CD4-positive, alpha-beta T cell treated with Interleukin-2 at 100 ng/mL for 4 hours (primary cell): ENCODE measurements at places on chromosomes 5 and 9.

GRCh38 chr9:95497772-95498171 is 19.0 kb downstream of the PTCH1 start:
- DNase-seq: no peak

- peak; percentile 47 for DNase-seq
These were observed 57.4 kb downstream of the SEMA4D start for GRCh38 chr9:89440548-89440947.

GRCh38 chr9:78590068-78590467 is 293.1 kb downstream of the PSAT1 start:
- no peak for DNase-seq

GRCh38 chr9:122402874-122403273 is 32.0 kb downstream of the PTGS1 start:
- no peak for DNase-seq

- DNase-seq: no peak
These were observed 25.4 kb upstream of the MYOT start for GRCh38 chr5:137842296-137842695.

DNA sequence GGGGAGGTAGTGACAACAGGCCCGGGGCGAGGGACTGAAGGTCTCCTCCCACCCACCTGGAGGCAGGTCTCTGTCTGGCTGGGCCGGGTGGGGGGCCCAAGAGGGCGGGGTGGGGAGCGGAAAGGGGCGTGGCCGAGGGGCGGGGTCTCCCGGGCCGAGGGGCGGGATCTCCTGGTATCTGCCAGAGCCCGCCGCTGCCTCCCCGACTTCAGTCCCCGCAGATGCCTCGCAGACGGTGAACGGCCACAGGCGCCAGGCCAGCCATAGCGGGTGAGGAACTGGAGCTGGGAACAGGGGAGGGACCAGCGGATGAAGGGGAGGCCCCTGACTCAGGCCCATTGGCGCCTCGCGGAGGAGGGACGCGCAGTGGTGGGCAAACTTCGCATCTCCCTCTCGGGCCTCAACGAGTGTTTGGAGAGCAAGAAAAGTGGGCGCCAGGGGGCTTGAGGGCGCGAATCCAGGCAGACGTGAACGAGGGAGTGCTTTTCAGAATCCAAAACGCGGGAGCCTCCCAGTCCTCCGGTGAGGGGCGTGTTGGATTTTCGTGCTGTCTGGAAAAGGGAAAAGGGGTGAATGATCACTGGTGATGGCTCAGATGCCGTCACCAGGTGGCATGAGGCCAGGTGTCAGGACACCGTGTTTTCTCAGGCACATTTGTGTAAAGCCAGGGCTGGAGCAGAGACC is at the start of gene ADGRD2:
ADGRD2 (plus strand) TSS at position 211 of the 684 bp plus-strand sequence. CDS start 1,216 bp downstream, outside the sequence.
- DNase-seq: no peak

GRCh38 chr9:79895232-79895631 is 323.5 kb downstream of the TLE4 start:
- no peak for DNase-seq

- no peak for DNase-seq
These were observed 37.1 kb downstream of the FNIP1 start for GRCh38 chr5:131759704-131760103.

DNA sequence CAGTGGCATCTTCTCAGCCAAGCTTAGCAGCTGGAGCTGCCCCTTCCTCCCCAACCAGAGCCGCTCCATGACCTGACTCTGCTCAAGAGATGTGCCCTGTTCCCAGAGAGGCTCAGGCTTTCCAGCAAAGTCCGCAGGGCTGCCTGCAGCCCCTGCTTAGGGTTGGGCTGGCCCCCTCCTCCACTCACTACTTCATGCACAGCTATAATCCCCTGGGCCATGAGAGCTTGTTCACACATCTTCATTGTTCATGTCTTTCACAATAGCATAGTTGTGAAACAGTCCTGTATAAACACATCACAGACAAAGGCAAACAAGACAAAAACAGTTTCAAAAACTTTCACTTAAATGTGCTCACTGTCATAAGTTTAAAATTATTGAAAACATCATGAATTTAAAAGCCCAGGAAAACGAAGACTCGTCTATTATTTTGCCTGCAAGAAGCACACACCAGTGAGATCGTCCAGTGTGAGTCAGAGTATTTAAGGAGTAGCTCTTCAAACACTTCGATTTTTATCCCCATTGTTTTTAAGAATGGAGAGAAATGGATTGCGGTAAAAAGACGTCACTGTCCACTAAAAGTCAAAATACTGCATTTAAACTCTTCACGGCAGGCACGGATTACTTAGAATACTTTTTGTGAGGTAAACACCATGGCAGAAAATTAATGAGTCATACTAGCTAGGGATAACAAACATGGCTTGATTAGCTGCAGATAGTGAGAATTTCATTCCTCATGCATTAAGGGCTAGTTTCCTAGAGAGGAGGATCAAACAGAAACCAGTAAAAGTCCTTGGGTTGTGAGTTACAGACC is 40.7 kb upstream of the S1PR3 start:
- DNase-seq: no peak

- DNase-seq: peak; percentile 68
These were observed at the start of gene FAM151B for GRCh38 chr5:80487829-80488721. FAM151B (plus strand) TSS chr5:80488100; CDS start chr5:80488124, 24 bp downstream.

DNA sequence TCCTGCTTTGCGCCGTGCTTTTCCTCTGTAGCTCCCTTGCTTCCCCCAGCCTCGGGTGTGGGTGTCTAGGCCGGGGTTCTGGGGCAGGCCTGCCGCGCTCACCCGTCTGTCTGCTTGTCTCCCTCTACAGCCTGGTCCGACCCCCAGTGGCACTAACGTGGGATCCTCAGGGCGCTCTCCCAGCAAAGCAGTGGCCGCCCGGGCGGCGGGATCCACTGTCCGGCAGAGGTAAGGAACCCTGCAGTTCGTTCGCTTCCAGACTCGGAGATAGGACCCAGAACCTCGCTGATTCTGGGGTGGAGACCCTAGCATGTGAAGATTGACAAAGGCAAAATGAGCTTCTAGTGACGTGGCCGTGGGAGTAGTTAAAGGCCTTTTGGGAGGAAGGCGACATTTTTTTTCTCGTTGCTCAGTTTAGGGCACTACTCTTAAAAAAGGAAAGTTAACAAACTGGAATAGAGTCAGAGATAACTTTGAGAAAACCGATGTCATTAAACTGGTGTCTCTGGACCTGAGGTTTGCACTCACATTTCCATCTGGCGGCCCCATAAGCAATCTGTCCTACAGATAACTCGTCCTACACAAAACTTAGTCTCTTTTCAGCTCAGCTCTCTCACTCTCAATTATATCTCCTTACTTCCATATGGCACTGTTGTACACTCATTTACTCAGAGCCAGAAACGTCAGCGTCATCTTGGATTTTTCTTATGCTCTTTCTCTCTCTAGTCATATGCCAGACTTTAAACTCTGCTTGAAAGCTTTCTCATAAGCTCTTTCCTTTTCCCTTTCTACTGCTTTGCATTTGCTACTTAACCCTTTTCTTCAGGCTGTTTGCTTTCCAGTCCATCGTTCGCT is 561 bp downstream of the SEC61B start:
- DNase-seq: peak; percentile 4

DNA sequence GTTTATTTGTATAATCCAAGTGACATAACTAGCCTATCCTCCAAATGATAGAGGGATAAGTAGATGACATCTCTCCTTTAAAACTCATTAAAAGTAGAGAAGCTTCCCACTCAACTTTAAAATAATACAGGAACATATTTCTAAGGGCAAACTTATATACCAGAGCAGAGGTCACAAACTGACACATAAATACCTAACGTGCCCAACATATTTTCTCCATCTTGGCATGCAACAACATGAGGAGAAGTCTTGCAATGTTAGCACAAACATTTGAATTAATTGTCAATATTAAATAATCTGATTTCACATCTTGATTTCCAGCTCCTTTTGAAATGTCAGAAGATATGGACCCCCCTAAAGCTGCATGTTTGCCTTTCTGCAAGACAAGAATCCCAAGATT is 335.0 kb downstream of the DEPDC1B start:
- DNase-seq: no peak

DNA sequence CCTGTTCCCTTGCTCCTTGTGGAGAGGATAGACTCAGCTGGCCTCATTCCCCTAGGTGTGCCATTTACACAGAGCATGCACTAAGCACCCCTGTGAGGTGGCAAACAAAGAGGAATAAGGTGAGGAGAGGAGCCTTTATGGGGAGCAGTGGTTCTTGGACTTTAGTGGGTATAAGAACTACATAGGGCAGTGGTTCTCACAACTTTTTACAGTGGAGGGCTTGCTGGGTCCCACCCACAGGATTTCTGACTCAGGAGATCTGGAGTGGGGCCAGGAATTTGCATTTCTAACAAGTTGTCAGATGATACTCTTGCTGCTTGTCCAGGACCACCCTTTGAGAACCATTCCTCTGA is 42.0 kb downstream of the CSF1R start:
- no peak for DNase-seq

- no peak for DNase-seq
These were observed 182.2 kb downstream of the SREK1 start for GRCh38 chr5:66326276-66326675.

DNA sequence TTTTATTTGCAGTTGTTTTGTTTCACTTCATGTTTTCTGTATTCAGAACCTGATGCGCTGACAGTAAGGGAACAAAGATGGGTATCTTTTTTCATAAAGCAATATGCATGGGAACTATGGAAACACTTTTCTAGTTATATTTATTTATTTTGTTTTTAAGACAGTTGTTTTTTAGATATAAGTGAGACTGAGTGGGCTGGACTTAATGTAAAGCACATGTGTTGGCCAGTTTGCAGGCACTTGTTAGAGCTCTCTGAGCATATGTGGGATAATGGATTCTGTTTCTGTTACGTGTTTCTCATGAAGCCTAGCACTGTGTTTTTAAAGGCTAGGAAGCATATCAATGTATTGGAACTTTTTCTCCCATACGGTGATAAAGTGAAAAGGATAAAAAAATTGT is 164.1 kb downstream of the PRR16 start:
- DNase-seq: no peak

DNA sequence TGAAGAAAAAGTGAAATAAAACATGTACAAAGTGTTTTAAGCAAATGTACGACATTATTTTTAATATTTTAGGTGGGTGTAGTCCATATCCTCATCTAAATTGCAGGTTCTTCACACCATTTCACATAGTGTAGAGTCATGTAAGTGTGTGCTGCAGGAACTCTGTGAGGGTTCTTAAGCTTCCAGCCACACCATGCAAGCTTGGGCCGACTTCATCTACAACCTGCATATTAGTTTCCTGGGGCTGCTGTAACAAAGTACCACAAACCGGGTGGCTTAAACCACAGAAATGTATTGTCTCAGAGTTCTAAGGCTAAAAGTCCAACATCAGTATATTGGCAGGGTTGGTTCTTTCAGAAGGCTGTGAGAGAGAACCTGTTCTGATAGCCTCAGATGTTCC is 10.2 kb downstream of the PAM start:
- no peak for DNase-seq

GRCh38 chr9:95864852-95865580 is 10.5 kb upstream of the ERCC6L2 start:
- no peak for DNase-seq

DNA sequence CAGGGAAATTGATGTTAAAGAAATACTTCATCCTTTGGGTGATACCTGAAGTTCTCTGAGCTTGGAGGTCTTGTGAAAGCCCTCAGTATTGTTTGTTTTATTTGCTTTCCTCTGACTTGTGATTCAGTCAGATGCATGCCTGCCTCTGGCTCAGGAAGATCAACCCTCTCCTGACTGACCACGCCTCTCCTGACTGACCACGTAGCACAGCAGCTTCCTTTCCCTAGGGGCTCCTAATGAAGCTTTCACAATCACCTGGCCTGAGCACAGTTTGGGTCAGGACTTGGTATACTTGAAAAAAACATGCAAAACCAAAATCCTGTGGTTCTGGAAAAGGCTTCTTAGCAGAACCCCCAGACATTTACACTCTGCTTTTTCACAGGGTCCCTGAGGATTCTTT is 3.8 kb downstream of the TGFBI start:
- no peak for DNase-seq

GRCh38 chr5:60143942-60144549 is 250.5 kb upstream of the PDE4D start:
- DNase-seq: no peak

- DNase-seq: no peak
These were observed 108.5 kb downstream of the DOCK2 start for GRCh38 chr5:169745441-169746146.

DNA sequence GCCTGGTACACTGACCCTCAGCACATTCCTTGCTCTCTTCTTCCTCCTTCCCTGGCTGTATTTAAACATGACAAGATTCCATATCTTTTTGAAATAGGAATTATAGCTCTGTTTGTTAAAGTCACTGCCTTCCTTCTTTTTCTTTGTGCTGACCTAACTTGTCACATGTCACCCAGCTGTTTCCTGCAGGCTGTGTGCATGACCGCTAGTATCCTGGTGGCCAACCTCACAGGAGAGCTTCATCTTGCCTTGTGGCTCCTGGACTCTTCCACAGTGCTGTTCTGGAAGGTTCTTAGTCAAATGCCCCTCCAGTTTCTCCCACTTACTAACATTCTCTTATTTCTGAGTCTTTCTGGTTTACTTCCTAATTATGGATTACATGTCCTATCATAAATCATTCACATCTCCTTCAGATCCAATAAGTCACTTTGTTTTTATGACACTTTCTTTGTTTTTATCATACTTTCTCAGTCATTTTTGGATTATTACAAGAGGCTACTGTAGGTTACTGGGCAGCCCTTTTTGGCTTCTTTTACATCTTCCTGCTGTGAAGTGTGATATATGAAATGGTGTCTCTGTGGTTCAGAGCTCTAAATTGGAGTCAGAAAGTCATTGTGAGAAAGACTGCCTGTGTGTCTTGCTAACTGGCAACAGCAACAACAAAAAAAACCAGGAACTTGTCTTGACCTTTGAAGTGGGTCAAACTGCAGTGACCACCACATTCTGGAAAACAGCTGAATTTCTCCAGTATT is 463.6 kb upstream of the DAP start:
- no peak for DNase-seq

GRCh38 chr9:26975728-26976707 is 19.8 kb downstream of the IFT74 start:
- peak; percentile 17 for DNase-seq

DNA sequence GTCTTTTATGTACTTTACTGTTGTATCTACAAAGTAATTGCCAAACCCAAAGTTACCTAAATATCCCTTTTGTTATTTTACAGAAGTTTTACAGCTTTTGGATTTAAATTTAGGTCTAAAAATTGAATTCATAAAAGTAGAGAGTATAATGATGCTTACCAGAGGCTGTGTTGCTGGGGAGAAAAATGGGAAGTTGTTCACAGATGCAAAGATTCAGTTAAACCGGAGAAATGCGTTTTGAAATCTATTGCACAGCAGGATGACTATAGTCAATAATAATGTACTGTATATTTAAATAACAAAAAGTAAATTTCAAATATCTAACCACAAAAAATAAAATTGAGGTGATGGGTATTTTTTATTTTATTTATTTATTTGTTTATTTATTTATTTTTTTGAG is 2.6 kb upstream of the ANKRD18A start:
- no peak for DNase-seq

GRCh38 chr9:110257097-110257841 is 962 bp upstream of the TXN start:
- peak; percentile 7 for DNase-seq

DNA sequence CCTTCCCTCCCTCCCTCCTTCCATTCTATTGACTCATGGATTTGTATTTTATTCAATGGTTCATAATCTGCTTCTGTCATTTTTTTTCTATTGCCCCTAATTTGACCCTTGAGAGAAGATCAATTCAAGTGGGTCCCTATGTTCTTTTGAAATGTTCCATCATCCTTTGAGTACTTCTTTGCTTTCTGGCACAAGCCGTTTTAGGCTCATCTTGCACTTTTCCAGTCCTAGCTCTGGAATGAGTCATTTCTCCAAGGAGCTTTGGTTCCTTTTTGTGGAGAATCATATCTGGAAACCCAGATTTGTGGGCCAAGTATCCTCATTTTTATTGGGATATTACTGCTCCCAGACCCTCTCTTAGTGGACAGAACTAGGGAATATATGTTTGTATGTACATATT is 126.8 kb upstream of the PTPN3 start:
- DNase-seq: no peak
